A549 treated with CORT108297 at 1 μM for 4 hours (cell line): ENCODE measurements at places on chromosomes 13 and 19. TPM values are rescaled to one million over a fixed set of nuclear protein-coding genes. Genes with fewer than 3 reads are reported as not detected.

Gene ADPRHL1
- 12.2 to 15.5 TPM (median 12.9 TPM) in 5 replicates for total RNA-seq

Gene POU4F1
- total RNA-seq: 0.67 to 1.0 TPM (median 1.0 TPM) in 5 replicates

Gene PALM3
- 1.6 to 2.6 TPM (median 2.2 TPM) in 5 replicates for total RNA-seq

Gene KIR3DL1
- total RNA-seq: not detected in 5 replicates

Gene KLHL1
- not detected in 5 replicates for total RNA-seq

Gene KLF2
- total RNA-seq: 15.9 to 26.8 TPM (median 24.3 TPM) in 5 replicates

Gene PVR
- 102 to 126 TPM (median 116 TPM) in 5 replicates for total RNA-seq

Gene C19orf85
- total RNA-seq: not detected in 5 replicates
